A549 treated with DMSO at 1 μM for 4 hours (cell line): ENCODE measurements at places on chromosomes 7 and 10. TPM values are rescaled to one million over a fixed set of nuclear protein-coding genes. Genes with fewer than 3 reads are reported as not detected.

FXYD4 gene
- total RNA-seq, result not detected in 5 replicates

ACSM6 gene
- not detected in 5 replicates for total RNA-seq

ANKRD30A gene
- 0.41 to 1.1 TPM (median 0.74 TPM) in 5 replicates for total RNA-seq

ZNF804B gene
- not detected in 5 replicates for total RNA-seq

MKLN1 gene
- total RNA-seq, result 23.7 to 40.8 TPM (median 37.6 TPM) in 5 replicates

PNLIPRP3 gene
- total RNA-seq, result 0.03 TPM in 1 of 5 replicates, not detected in the others

PRSS37 gene
- total RNA-seq, result not detected in 5 replicates

MEST gene
- 35.0 to 43.1 TPM (median 40.3 TPM) in 5 replicates for total RNA-seq

EPO gene
- total RNA-seq, result 0.07 to 0.09 TPM in 2 of 5 replicates, not detected in the others
